ENCODE measurements at places on chromosomes 4 and X. TPM values are rescaled to one million over a fixed set of nuclear protein-coding genes. Genes with fewer than 3 reads are reported as not detected.

- H3K4me1 ChIP-seq, result no peaks in the 10 kb centered on the region
- H3K27ac ChIP-seq, result no peak overlapping the region
- no peak for DNase-seq
These were observed 90.2 kb upstream of the FAM241A start for GRCh38 chr4:112055100-112055499.

- no peaks in the 10 kb centered on the region for H3K36me3 ChIP-seq
- H3K4me1 ChIP-seq, result no peaks in the 10 kb centered on the region
- H3K4me3 ChIP-seq, result no peak overlapping the region
- no peak overlapping the region for H3K27ac ChIP-seq
These were observed 45.8 kb downstream of the TSPAN5 start for GRCh38 chr4:98612318-98613250.

DNA sequence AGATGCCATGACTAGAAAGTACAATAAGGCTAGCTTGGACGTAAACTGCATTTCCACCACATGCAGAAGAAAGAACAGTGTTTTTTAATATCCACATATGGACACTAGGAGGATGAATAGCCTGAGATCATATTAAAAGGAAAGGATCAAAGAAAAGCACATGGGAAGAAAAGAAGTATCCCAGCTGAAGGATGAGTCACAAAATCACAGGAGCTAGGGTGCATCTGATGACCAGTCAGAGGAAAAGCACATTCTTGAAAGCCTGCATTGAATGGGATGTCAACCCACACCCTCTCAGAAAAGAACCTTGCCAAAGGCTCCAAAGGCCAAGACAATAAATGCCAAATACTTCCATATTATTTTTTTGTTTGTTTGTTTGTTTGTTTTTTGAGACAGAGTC, 56.8 kb upstream of the PRDX4 start:
- no peaks in the 10 kb centered on the region for H3K4me1 ChIP-seq
- no peak overlapping the region for H3K27ac ChIP-seq
- H3K4me3 ChIP-seq, result no peak overlapping the region
- peaks cover 8% of the 10 kb centered on the region for H3K27me3 ChIP-seq

- peak; percentile 88 for DNase-seq
- no peak overlapping the region for H3K27ac ChIP-seq
- no peak overlapping the region for H3K4me3 ChIP-seq
- H3K36me3 ChIP-seq, result no peaks in the 10 kb centered on the region
- H3K4me1 ChIP-seq, result no peaks in the 10 kb centered on the region
These were observed 123.4 kb downstream of the COL25A1 start for GRCh38 chr4:109179061-109179460.

The KLB gene
- total RNA-seq, result not detected

The SLC6A8 gene
- total RNA-seq, result 110 TPM

The CTPS2 gene
- 13.7 TPM for total RNA-seq

The CCNA2 gene
- total RNA-seq, result 1.4 TPM

The ADGRA3 gene
- total RNA-seq, result 28.7 TPM
